ENCODE measurements at places on chromosomes 5 and 9.

- DNase-seq = no peak
These were observed 16.4 kb upstream of the ZNF474 start for GRCh38 chr5:122112733-122113558.

GRCh38 chr5:17895288-17896033, 261.2 kb downstream of the TAF11L14 start:
- DNase-seq = no peak

DNA sequence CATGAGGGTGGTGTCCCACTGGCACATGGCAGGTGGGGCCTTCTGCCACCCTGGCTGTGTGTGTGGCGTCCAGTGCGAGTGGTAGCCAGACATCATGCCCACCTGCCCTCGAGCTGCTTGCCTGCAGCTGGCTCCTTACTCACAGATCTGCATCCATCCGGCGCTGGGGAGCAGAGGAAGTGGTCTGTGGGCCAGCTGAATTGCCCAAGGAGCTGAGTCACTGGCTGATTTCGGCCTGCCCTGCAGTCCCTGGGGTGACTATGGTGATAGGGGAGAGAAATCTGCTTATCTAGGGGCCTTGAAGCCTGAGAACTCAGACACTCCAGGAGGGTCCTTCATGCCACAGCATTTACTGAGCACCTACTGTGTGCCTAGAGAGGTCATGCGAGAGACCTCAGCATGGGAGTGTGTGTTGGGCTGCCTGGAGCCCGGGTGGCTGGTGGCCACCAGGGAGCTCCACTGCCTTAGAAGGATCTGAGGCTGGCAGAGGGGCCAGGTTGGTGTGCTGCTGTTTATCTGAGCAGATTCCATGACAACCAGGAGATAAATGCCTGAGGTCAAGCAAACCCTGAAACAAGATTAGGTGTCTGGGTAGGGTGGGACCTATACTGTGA, 57.1 kb downstream of the SLC22A5 start:
- DNase-seq = peak; percentile 72

DNA sequence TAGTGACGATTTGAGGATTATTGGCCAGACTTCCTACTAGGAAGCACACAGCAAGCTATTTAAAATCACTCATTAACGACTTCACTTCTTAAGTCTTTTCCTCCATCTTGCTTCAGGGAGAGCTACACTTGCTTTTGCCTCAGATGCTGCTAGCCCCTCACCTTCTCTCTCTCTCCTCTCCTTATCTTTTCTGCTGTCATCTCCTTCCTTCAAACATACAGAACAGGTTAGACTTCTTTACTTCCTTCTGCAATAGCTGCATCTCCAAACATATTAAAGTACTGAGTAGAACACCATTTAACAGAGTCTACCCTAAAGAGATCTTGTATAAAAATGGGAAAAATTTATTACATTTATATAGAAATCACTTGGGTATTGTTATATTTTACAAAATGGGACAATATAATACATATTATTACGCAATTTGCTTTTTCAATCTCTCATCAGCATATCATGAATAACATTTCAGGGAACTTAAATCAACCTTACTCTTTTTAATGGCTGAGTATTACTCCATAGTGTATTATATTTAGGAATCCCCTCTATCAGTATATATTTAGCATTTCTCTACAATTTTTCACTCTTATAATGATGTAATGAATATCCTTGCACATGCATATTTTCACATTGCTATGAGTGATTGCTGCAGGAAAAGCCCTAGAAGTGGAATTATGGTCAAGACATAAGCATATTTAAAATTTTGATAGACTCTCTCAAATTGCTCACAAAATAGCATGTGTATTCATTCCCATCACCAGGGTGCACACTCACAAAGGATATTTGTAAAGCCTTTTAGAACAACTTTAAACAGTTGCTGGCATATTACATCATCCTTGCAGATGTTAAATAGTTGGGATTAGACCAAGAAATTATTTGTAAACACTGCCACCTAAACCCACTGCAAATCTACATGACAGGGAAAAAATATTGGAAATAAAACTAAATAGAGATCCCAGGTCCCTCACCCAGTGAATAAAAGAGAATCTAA, 164.5 kb upstream of the NFIB start:
- no peak for DNase-seq

DNA sequence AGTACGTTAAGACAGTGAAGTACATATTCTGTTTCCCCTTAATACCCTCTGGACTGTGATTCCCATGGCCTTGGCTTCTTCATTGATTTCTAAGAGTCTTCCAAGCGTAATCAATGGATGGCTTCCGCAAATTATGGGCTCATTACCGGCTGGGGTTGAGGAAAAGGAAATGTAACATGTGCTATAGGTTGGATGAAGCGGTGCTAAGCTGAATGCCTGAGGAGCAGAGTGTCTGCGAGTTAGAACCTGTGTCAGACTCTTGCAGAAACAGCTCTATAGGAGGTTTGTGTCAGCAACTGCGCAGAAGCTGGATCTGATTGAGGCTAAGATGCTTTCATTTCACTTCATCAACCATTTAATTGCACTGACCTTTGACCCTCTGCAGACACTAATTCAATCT, 114.3 kb upstream of the CDH18 start:
- DNase-seq = no peak

GRCh38 chr5:134141331-134142050, 27.0 kb downstream of the TCF7 start:
- DNase-seq = no peak

GRCh38 chr9:69141851-69142250, 32.2 kb upstream of the TJP2 start:
- DNase-seq = no peak

DNA sequence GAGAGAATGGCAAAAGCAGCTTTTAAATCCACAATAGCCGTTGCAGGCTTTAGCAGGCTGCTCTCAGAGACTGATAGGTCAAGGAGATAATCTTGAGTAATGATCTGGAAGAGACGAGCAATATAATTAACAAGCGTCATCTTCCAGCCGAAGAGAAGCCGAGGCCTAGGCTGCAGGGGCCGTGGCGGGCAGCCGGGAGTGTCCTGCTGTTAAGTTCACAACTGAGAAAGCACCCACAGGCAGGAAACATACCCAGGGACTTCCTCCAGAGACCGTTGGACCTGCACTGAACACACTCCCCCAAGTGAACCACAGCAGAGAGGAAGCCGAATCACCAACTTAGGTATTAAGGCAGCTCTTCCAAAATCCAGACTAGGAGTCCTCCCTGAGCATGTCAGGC, 182.3 kb downstream of the IRX2 start:
- DNase-seq = no peak

- no peak for DNase-seq
These were observed 35.6 kb downstream of the NNT start for GRCh38 chr5:43638546-43638945.

DNA sequence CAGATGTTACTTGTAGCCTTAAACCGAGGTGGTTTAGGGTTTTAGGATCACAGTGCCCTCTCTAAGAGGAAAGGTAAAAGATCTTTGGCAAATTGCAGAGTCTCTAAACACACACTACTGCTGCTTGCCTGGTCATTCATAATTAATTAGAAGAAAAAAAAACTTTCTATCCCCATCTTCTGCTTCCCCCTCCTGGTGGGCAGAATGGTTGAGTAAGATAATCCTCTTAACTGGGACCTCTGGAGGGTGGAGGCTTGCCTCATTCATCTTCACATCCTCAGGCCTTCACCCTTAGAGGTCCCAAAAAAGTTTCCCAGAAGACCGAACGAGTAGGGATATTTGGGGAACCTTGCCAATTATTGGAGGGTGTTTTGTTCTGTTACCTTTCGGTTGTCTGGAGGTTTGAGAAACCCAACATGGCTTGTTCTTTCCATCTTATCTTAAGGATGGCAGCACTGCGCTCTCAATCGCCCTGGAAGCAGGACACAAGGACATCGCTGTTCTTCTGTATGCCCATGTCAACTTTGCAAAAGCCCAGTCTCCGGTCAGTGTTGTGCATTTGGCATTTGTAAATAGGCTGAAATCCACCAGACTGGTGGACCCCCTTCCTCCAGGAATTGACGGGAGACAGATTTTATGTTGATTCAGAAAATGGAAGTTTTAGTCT, 97.3 kb upstream of the DMRT1 start:
- no peak for DNase-seq

GRCh38 chr5:99076723-99077640, 148.2 kb upstream of the CHD1 start:
- DNase-seq = no peak

GRCh38 chr5:72814104-72814503, 2.4 kb upstream of the TNPO1 start:
- no peak for DNase-seq

DNA sequence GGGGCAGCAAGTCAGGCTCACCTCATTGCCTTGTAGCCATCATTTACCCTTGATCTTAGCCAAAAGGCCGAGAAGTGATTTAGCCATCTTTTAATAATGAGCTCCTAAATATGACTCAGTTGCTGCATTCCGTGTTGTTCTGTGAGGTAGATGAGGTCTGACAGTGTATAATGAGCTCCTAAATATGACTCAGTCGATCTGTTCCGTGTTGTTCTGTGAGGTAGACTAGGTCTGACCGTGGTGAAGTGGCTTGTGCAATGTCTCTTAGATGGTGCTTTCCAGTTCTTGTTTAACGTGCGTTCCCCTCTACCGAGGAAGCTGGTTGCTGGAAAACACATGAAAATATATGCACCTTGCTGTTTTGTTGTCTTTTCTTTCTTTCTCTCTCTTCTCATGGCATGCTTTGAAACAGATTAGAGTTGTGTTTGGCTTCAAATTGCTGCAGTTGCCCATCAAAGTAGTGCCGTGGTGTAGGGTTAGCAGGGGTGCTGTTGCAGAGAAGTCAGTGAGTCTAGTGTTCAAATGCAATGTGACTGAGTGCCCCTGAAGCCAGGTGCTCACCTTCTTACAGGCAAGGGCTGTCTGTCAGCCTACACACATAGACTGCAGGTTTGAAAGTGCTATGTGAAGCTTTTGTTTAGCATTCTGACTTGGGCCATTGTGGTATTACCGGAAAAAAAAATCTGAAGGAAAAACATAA, 118.6 kb downstream of the KDM4C start:
- DNase-seq = no peak

GRCh38 chr9:110977259-110977709, 61.0 kb downstream of the LPAR1 start:
- no peak for DNase-seq

Measured in BJ (cell line).